ENCODE measurements at places on chromosomes 7 and 10. TPM values are rescaled to one million over a fixed set of nuclear protein-coding genes. Genes with fewer than 3 reads are reported as not detected.

GFRA1 gene
- total RNA-seq, result not detected

NPTX2 gene
- total RNA-seq, result not detected

CCSER2 gene
- 95.5 TPM for total RNA-seq

CHN2 gene
- total RNA-seq, result 2.2 TPM

UCMA gene
- total RNA-seq, result not detected

STEAP2 gene
- total RNA-seq, result not detected

TACC2 gene
- not detected for total RNA-seq

- no peak for DNase-seq
Measured at GRCh38 chr10:31728698-31729224, 199.9 kb downstream of the ARHGAP12 start.

GRCh38 chr7:77765481-77765880 is 32.8 kb downstream of the TMEM60 start:
- no peak for DNase-seq

GRCh38 chr10:2576892-2577291 is 490.5 kb upstream of the PFKP start:
- DNase-seq, result no peak

DNA sequence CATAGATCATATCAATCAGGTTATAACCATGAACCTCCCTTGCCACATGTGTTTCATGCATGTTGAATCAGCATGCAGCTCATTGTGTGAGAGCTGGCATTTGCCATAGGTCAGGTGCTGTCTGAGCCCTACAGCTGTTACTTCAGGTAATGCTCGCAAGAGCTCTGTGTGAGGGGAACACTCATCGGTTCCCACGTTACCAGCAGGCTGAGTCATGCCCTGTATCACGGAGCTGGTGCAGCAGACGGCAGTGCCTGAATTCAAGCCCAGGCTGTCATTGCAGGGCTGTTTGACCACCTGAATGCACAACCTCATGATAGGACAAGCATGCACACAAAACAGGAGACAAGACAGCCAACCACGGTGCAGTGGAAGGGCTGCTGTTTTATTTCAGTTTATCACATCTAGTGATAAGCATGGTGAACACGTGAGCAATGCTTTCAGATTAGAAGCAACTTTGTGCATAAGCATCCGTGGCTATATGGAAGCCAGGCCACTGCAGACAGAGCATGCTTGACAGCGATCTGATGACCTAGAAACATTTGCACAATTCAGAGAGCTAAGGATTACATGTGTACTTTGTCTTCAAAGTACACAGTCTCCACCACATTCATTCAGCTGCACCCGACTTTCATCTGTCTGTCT is 56.4 kb upstream of the PFKP start:
- no peak for DNase-seq

GRCh38 chr7:45160417-45160881 is 2.9 kb downstream of the RAMP3 start:
- DNase-seq, result no peak

DNA sequence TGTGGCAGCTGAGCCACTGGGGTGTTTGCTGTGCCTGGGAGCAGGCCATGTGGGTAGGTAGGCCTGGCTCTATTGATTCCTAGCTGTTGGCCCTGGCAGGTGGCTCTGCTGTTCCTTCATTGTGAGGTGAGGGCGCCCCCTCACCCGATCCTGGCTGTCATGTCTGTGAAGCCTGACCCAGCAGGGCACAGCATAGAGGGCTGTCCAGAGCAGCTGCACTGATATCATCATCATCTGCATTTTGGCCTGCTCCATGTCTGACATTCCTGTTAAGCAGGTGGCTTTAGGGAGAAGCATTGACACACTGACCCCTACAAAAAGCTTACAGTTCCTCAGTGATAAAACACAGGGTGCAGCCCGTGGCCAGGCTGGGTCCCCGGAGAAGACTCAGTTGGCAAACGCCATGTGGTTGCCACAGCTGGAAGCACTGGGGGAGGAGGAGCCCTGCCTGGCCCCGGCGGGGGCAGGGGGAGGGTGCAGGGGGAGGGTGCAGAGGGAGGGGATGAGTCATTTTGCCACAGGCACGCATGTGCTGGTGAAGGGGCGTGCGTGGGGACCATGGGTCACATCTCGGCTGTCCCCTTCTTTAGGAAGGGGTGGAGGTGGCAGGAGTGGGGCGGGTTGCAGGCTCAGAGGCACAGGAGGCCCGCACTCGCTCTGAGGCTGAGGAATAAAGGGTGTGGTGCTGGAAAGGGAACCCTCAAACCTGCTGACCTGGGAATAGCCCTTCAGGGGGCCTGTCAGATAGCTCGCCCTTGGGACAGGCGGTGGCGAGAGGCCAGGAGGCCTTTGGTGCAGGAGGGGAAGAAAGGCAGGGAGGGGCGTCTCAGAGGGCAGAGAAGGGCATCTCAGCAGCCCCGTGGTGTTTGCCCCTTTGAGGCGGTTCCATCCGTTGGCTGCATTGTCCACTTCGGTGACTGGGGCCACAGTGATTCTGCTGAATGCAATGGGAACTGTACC is 31.6 kb downstream of the IKZF1 start:
- peak; percentile 50 for DNase-seq

DNA sequence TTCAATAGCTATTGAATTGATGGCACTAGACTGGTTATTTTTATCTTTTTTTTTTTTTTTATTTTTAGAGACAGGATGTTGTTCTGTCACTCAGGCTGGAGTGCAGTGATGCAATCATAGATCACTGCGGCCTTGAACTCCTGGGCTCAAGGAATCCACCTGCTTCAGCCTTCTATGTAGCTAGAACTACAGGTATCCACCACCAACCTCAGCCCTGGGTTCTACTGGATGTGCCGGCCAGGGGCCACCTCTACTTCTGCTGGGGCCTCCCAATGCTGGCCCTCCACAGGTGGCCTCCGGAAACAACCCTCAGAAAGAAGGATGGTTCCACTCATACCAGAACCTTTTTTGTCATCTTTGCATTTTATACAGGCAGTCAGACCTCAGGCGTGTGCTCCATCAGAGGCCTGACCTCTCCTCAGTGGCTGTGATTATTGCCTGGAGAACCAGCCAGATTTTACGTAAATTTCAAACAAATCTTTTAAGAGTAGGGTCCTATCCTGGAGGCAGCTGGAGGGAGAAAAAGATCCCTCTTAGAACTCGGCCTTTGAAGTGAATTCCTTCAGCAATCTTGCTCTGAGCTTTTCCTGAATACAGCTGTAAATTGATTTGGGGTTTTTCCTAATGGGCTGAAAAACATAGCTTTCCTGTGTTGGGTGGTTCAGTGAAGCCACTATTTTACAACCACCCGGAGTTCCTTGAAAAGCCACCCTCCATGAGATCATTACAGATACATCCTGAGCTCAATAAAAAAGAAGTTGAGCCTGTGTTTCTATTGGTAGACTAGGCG is 110.0 kb downstream of the SPAG6 start:
- DNase-seq, result no peak

GRCh38 chr10:1672001-1672781 is 65.1 kb downstream of the ADARB2 start:
- DNase-seq, result no peak

DNA sequence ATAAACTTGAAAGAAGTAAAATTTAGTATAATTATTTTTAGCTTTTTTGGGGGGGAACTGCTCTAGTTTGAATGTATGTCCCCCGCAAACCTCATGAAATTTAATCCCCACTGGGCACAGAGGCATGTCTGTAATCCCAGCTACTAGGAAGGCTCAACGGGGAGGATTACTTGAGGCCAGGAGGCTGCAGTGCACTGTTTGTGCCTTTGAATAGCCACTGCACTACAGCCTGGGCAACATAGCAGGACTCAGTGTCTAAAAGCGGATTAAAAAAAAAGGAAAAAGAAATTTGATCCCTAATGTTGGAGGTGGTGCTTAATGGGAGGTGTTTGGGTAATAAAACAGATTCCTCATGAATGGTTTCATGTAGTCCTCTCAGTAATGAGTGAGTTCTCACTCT is 43.1 kb upstream of the PHF14 start:
- no peak for DNase-seq

GRCh38 chr7:97016381-97017191 is 8.0 kb downstream of the DLX5 start:
- no peak for DNase-seq

- no peak for DNase-seq
Measured at GRCh38 chr7:43698460-43699255, 30.7 kb downstream of the COA1 start.

- DNase-seq, result no peak
Measured at GRCh38 chr10:16989826-16990293, 139.8 kb downstream of the CUBN start.

DNA sequence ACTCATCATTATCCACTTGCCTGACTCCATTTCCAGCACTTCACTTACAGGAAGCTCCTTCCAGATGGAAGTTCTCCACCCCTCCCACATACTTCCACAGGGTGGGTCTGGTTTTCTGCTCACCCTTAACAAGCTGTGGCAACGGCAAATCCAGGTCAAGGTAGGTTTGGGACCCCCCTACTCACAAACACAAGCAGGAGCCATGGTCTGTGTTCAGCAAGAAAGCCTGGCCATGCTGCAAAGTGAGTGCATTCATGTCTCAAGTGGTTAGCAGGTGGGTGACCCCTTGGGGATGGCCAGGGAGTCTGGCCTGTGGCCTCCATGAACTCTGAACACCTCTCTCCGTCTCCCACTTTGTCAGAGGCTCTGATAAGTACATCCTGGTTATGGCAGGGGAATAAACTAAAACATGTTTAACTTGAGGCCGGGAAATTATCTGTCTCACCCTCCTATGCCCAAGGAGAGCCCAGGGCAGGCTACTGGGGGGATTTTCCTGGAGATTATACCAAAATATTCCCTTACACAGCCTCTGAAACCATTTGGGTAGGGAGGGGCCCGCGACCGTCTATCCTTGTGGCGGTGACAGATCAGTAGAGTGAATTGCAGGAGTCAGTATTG is 844 bp downstream of the XPNPEP1 start:
- DNase-seq, result no peak

- no peak for DNase-seq
Measured at GRCh38 chr7:70481570-70482123, 650.3 kb upstream of the GALNT17 start.

DNA sequence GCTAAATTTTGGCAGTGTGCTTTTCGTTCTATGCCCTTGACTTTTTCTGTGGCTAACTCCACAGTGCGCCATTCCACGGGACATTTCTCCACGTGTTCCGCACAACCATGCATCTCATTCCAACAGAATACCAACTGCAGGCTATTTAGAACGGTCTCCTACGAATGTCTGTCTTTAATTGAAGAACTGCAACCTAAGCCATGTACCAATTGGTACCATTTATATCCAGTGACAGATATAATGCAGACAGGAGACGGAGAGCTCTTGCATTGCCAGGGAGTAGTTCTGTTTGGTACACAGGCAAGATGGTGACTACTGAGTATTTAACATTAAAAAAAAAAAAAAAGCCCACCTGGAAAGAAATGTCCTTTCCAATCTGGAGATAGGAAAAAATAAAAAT is 9.1 kb downstream of the SFMBT2 start:
- no peak for DNase-seq

DNA sequence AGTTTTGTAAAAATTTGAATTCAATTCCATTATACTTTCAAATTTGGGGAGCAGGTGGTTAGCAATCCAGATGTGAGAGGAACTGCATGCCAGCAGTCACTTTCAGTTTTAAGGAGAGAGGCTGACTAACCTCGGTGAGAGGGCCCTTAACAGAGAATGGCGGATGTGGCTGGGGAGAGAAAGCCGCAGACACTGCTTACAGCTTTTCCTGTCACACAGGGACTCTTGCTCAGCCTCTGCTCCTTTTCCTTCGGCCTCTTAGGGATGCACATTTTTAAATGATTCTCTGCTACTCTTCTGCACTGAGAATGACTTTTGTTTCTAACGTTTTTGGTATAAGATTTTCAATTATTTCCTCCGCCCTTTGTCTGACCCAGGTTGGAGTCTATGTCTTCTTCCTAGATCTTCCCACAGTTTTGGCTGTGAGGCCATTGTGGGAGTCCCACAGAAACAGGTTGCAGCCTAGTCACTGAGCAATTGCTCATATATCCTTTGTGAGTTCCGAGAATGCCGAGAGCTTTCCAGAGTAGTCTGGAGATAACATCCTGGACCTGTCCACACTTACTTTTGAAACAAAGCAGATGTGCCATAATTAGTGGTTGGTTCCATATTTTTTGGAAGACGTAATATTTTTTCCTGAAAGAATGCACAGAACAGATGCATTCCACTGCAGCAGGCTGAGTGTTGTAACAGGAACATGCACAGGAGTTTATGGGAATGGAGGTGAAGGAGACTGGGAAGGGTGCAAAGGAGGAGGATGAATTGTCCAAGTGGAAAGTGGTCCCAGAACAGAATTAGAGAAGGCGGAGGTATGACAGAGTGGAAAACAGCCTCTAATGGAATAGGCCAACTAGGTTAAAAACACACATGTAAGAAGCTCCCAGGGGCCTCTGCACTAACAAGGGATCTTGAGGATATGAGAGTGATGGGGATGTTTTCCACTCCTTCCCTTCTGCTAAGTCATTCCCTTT is 168.0 kb upstream of the ZNF32 start:
- peak; percentile 70 for DNase-seq

GRCh38 chr10:72744566-72744965 is 52.6 kb downstream of the MCU start:
- no peak for DNase-seq

DNA sequence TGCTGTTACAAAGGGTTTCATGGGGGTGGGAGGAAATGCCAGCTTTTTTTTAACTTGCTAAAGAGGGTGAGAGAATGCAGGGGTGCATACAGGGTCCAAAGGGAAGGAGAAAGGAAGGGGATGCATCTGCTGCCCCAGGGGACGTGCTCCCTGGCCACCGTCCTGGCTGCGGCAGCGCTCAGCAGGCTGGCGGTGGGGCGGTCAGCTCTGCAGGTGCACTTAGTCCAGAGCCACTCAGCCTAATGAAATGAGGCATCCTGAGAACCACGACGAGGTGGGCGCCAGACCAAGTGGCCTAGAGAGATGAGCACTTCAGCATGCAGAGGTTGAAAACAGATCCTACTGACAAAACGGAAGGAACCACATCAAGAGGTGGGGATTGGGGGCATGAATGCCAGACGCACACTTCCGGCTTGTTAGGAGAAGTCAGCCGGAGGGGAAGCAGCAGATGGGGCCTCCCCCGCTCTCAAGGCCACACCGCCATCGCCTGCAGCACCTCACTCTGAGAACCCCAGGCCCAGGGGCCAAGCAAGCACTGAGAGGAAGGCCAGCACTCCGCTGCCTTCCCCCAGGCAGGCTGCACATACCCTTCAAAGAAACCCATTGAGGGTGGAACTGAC is 94.5 kb downstream of the MAD1L1 start:
- DNase-seq, result peak; percentile 60

Data from naive thymus-derived CD8-positive, alpha-beta T cell (primary cell).